Esophagus mucosa (tissue), 1 donor: ENCODE measurements at places on chromosomes 6 and 20. TPM values are rescaled to one million over a fixed set of nuclear protein-coding genes. Genes with fewer than 3 reads are reported as not detected.

CFAP206 gene
- total RNA-seq = 0.28 TPM

PRSS35 gene
- total RNA-seq = not detected

RIOK1 gene
- total RNA-seq = 21.5 TPM

PRDM13 gene
- total RNA-seq = not detected

EDN3 gene
- total RNA-seq = 5.9 TPM

SEMG1 gene
- total RNA-seq = not detected

PHACTR3 gene
- not detected for total RNA-seq

OR10C1 gene
- not detected for total RNA-seq

OR2B2 gene
- not detected for total RNA-seq

SPDEF gene
- 0.44 TPM for total RNA-seq

C20orf202 gene
- 0.24 TPM for total RNA-seq

OR12D3 gene
- not detected for total RNA-seq

HNF4A gene
- total RNA-seq = not detected

HLA-DPB1 gene
- 10.5 TPM for total RNA-seq

ARMH2 gene
- not detected for total RNA-seq

REM1 gene
- total RNA-seq = 0.20 TPM

KCNS1 gene
- total RNA-seq = 0.40 TPM
